ENCODE measurements at places on chromosomes 4 and X.

DNA sequence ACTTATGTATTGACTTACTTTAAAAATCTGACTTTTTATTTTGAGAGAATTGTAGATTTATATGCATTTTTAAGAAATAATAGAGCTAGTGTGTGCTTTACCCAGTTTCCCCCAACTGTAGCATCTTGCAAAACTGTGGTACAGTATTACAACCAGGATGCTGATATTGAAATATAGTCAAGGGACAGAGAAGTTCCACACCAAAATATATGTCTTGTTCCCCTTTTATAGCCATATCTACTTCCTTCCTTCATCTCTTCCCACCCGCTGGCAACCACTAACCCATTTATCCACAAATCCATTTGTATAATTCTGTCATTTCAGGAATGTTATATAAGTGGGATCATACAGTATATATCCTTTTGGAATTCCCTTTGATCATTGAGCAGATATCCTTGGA is 16.8 kb downstream of the KDM6A start:
- no peak for DNase-seq

DNA sequence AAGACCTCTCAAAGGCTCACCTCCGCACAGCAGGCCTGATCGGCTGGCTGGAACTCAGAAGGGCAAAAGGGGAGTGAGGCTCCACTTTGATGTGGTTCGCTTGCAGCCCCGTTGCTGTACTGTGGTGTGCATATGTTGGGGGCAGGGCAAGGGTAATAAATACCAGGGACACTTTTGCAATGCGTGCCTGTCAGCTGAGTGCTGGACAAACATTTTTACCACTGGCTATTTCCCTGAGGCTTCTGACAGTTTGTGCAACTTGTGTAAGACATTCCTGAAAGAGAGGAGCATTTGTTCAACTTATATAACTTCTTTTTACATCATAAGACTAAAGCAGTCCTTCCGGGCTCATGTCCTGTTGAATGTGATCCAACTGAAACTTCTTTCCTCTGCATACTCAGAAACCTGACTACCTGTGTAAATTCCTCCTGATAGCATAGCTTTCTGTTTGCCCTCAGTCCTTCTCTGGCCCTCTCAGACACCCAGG is 82.3 kb downstream of the SPRY1 start:
- DNase-seq = no peak

GRCh38 chr4:71162386-71162785 is 168.9 kb downstream of the DCK start:
- no peak for DNase-seq

DNA sequence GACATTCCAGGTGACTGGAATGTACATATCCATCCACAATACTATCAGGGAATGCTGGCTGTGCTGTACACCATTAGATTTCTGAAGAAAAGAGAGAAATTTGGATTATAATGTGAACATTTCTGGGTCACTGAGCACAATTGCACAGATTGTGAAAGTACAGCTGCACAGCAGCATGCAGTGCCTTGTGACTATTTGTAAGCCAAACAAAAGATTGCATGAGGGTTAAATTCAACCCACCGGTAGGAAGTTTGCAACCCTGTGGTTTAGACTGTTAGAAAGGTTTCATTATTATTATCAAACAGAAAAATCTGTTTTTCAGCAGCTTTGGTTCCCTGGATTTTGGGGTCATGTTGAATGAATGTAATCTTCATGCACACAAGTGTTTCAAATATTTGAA is 24.5 kb downstream of the DDIT4L start:
- no peak for DNase-seq

GRCh38 chr4:38785041-38785790 is 2.4 kb upstream of the TLR10 start:
- DNase-seq = no peak

DNA sequence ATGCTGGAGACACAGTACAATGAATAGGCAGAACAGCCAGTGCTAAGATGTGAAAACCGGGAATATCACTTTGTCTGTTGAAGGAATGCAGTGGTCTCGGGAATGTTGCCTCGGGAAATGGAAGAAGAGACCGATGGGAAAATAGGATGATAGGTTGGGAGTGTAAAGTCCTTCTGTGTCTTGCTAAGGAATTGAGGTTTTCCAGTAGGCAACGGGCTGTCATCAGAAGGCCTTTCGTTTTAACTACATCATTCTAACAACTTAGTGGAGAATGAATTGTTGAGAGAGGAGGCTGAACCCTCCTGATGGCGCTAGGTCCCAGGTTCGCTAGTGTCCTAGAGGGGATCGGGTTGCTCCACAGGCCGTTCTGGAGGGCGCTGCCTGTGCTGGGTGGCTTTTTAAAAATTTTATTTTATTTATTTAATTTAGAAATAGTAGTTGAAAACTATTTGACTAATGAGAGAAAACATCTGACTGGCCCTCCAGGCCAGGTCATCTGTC is 730 bp downstream of the VBP1 start:
- peak; percentile 66 for DNase-seq

GRCh38 chr4:113618205-113618604 is 143.3 kb downstream of the CAMK2D start:
- no peak for DNase-seq
